ENCODE measurements at places on chromosomes 5 and 9.

GRCh38 chr9:15225564-15226126 lies 81.4 kb downstream of the TTC39B start:
- no peak for DNase-seq

- no peak for DNase-seq
Measured at GRCh38 chr5:178327931-178328711, 95.5 kb upstream of the PHYKPL start.

DNA sequence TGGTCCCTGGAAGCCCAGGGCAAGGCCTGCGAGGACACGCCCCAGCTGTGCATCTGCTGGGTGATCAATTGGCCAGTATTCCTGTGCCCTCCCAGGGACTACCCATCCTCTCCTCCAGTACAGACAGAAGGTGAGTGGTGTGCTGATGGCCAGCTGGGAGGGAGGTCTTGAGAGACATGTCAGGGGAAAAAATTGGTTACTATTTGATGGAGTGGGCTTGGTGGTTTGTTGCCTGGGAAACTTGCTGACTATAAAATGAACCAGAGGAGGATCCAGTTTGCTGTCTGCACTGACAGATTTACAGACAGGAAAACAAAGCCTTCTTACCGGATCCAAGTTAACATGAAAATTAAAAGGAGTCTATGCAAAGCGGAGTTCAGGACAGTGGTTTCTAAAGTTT lies 40.3 kb downstream of the MAP1B start:
- no peak for DNase-seq

DNA sequence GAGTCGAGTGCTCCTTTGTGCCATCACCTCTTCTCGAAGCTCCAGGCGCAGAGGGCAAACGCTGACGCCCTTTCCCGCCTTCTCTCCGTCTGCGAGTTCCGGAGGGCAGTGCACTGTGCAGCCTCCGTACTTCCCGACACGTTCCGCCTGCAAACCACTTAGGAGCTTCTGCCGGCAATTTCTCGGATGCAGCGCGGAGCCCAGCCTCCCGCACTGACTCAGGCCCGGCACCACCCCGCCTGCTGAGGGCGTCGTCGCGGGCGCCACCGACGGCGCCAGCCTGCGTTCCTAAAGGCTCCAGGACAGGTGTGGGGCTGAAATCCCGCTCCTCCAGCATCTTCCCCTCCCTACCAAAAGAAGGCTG lies 9.3 kb upstream of the TRIM36 start:
- no peak for DNase-seq

GRCh38 chr5:122779451-122779850 lies 4.6 kb downstream of the SNX2 start:
- no peak for DNase-seq

DNA sequence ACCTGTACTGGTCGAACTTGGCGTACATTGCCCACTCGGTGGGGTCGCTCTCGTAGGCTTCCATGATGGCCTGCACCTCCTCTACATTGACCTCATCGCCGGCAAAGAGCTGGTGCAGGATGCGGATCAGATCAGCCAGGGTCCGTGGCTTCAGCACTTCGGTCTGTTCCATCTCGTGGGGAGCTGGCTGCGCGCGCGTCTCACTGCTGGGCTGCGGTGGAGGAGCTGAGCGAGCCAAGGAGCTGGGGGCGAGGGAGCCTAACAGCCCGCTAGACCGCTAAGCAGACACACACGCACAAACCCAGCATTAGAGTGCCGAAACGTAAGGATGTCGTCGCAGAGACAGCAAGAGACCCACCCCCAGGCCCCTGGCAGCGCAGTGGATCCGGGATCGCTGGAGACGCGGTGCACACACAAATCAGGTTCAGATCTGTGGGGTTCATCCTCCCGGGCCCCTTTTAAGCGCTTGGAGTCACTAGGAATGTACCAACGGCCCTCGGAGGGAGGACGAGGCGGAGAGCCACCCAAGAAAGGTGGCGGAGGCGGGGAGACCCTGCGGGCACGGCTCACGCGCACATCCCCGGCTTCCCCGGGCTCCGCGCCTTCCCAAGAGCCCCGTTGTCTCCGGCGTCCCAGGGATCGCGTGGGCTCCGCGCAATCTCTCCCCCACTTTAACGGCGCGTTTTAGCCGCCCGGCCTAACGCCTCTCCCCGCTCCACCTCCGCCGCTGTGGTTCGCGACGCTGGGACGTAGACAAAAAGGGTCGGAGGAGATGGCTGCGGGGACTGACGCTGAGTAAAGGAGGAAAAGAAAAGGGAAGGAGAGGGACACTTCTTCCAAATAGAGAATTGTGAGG lies at the start of gene CDO1:
CDO1 (minus strand) TSS at position 434 of the 856 bp plus-strand sequence; CDS start at position 172, 262 bp downstream.
- no peak for DNase-seq

- DNase-seq: no peak
Measured at GRCh38 chr5:1917830-1918487, 35.2 kb upstream of the IRX4 start.

DNA sequence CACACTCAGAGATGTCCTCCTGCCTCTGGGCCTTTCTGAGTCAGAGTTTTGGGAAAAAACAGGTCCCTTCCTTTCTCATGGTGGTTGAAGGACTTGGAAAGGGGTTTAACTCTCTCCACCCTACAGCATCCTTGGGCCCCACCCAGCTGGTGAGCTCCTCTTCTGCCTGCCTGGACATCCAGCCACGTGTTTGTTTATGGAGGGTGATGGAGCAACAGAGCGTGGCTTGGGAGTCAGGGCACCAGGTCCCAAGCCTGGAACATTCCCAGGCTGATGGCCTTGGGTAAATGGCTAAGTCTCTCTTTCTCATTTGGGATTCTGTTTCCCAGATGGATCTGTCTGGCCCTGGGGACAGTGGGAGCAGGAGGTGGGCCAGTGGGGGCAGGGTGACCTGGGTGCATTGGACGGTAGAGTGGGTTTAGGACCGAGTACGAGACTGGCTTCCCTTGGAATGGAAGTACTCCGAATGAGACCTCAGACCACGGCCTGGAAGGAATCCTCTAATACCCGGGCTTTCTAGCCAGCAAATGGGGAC lies 141.1 kb upstream of the IRX2 start:
- no peak for DNase-seq

DNA sequence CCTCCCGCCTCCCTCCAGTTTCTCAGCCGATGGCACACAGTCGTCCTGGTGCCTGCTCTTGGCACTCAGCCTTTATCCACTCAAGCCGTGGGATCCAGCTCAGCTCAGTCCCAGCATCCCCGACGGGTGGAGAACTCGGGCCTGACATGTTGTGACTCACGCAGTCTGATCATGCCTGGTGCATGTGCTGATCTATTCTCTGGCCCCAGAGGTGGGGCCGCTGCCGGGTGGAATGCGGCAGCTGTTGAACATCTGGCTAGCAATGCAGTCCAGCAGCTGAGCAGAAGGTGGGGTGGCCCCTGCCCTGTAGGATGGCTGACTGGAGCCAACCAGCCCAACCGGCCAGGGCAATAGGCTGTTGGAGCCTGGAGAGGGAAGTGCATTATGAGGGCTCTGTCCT lies 1.7 kb upstream of the AIF1L start:
- DNase-seq: no peak

- no peak for DNase-seq
Measured at GRCh38 chr9:31615966-31616365, 768.5 kb upstream of the ACO1 start.

- no peak for DNase-seq
Measured at GRCh38 chr9:81550207-81550583, 139.2 kb downstream of the TLE1 start.

DNA sequence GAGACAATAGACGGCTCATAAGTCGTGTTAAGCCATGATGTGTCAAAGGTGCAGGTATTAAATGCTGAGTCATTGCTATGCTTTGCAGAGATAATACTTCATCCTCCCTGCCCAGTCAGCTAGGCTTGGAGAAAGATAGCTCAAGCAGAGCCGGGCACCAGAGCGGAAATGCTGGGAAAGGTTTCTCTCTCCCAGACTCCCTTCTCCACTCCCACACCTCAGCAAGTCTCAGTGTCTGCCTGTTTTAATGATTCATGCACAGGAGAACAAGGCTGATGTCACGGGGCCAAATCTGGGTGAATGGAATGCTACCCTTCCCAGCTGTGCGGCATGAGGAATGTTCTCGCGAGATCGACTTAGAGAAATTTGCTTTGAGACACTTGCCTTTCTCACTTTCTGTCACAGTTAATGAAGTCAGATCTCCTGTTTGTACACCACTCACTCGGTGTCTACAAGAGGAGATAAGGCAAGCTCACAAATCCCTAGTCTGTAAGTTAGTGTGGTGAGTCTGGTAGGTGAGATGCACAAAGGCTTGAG lies 204.4 kb downstream of the EFNA5 start:
- peak; percentile 46 for DNase-seq

GRCh38 chr5:143677403-143677802 lies 134.6 kb upstream of the HMHB1 start:
- no peak for DNase-seq

DNA sequence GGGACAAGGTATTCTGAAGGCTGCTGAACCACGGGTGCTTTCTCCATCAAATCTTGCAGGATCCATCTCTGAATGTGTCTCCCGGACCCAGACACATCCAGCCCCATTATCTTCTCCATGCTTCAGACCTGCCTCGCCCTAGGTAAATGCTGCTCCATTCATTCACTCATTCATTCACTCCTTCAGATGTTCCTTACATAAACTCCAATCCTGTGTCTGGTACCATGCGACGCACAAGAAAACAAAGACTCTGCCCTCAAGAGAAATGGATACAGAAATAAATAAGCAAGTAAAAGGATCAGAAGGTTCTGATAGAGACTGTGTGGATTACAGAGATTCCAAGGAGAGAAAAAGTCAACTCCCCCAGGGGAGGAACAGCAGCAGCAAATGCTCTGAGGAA lies 7.9 kb upstream of the PSMB7 start:
- no peak for DNase-seq

- no peak for DNase-seq
Measured at GRCh38 chr5:178425621-178426068, 164.5 kb downstream of the COL23A1 start.

DNA sequence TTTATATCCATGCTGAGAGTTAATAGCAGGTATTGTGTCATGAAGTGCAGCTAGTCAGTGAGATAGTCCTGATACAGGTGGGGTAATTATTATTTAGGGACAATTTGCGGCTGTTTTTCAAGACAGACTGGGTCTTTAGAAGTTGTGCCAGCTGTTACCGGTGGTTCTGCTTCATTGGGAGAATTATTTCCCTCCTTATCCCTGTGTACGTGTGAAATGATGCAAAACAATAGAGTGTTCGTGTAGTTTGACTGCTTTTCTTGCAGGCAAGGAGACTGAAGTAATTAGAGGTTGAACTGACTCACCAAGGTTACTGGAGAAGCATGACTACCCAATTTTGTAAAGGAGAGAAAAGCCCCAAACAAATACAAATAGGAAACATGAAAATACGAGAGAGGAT lies 101.7 kb downstream of the ARRDC3 start:
- no peak for DNase-seq

- no peak for DNase-seq
Measured at GRCh38 chr5:51829691-51830090, 446.4 kb downstream of the ISL1 start.

- DNase-seq: no peak
Measured at GRCh38 chr9:98365781-98366180, 110.3 kb upstream of the TBC1D2 start.

DNA sequence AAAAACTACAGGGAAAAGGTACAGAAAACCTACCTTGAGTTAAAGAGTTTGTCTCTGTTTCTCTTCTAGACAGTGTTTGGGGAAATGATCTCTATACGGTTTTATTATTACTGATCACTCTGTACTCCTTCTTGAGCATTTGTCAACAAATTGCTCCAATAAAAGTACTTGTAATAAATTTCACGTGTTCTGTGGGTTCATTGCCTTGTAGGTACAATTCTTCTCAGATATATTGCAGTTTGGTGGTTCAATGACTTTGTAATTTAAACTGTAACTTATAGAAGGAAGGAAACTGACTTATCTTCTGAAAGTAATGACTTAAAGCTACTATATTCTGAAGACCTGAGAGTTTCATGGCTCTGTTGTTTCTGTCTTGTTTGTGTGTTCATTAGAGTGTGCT lies 319.9 kb upstream of the PCSK5 start:
- DNase-seq: no peak

- DNase-seq: no peak
Measured at GRCh38 chr9:23962101-23962500, 136.1 kb upstream of the ELAVL2 start.

- peak; percentile 73 for DNase-seq
Measured at GRCh38 chr9:21802418-21803000, at the start of gene MTAP. TSS of gene MTAP (plus strand) at chr9:21802636. CDS start at chr9:21802749, 113 bp downstream.

DNA sequence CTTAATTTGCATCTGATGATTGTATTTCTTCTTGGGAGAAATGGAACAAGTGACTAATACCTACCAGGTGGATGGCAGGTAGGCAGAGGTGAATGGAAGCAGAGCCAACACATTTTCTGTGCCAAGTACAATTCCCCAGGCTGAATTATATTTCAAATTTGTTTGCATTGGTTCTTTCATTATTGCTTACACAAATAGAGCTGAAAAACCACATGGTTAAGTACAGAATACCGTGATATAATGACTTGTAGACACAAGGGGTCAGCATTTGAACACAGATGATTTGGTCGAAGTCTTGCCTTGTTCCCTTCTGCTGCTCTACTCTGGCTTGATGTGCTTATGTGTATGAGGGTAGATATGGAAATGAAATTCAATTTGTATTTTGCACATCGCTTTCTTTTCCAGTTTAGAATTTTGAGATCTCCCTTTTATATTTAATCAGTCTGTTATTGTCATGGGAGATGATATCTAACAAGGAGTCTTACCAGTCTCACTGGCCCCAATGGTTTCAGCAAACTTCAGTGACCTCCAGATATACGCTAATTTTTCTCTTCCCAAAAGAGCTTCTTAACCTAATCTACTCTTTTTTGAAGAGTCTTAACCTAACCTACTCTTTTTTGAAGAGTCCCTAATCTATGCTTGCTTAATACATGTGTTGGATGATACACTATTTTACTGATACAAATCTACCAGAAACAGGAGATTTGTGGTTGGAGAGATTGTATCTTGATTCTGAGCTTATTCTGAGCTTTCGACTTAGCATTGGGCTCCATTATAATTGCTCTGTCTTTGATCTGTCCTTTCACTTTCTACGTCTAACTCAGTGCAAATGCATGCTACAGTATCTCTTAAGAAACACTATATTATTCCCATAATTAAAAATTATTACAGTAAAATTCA lies 88.1 kb downstream of the PCSK1 start:
- no peak for DNase-seq

GRCh38 chr5:141094481-141095262 lies at the start of gene PCDHB2:
TSS of gene PCDHB2 (plus strand) at chr5:141094615. CDS start at chr5:141094791, 176 bp downstream.
- DNase-seq: no peak

- DNase-seq: no peak
Measured at GRCh38 chr9:75992482-75993206, 102.2 kb downstream of the PCSK5 start.

DNA sequence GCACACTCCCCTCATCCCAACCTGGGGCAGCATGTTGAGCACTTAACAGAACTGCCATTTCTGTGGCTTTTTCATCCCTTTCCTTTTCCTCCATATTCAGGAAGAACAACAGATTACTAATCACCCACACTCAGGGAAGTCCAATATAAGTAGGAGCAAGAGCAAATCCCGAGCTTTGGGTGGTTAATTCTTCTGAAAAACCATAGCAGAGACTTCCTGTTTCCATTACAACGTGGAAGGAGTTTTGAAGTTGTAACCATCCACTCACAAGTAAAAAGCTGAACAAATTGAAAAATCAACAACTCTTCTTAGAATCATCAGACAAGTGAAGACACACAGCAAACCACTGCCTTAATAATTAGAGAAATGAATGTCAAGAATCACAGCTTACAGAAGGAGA lies 8.2 kb downstream of the CTSL start:
- DNase-seq: no peak
